Muscle of back (tissue), 13 donors: ENCODE measurements at places on chromosomes 4 and X. TPM values are rescaled to one million over a fixed set of nuclear protein-coding genes. Genes with fewer than 3 reads are reported as not detected.

DNA sequence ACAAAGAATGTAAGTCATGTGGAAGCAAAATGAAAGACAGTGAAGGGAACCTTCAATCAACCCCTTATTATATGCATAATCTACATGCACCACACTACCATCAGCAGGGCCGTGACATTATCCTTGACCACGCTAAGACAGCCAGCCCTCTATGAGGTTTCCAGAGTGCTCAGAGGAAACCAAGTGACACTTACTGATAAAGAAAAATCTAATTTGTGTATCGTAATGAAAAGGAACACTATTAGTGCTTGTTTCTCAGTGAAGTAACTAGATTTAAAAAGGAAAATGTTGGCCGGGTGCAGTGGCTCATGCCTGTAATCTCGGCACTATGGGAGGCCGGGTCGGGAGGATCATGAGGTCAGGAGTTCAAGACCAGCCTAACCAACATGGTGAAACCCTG lies 56.4 kb downstream of the ABCG2 start:
- DNase-seq: no peak

- DNase-seq: no peak
Measured at GRCh38 chr4:30670206-30670605, 50.0 kb upstream of the PCDH7 start.

GRCh38 chr4:25704516-25704915 lies 48.9 kb downstream of the SLC34A2 start:
- DNase-seq: no peak

GRCh38 chr4:6541789-6542188 lies 33.2 kb upstream of the MAN2B2 start:
- DNase-seq: no peak

DNA sequence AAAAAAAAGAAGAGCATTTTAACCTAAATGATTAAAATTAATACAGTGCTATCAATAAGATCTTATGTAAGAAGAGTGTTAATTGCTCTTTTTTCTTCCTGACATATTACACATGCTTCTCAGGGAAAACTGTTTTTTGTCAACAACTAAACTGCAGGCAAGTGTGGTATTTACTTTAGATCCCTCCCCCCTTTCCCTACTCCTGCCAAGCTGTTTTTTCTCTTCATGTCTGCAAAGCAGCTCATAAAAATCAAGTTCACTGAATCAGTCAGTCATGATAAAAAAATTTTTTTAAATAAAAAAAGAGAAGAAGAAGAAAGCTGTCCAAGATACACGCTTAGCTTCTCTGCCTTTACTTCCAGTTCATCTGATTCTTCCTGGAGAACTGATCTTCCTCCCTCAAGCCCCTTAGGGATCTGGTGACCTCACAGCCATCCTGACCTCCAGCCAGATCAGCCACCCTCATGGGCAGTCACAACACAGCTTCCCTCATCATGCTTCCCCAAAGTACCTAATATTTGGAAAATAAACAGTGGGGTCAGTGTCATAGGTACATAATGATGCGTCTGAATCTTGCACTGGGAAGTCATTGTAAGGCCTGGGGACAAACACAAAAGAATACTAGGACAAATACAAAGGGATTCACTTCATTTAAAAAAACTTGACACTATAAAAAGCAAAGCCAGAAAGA lies 87.0 kb downstream of the ZNF827 start:
- no peak for DNase-seq

The REPS2 gene
- 7.7 TPM for polyA plus RNA-seq

DNA sequence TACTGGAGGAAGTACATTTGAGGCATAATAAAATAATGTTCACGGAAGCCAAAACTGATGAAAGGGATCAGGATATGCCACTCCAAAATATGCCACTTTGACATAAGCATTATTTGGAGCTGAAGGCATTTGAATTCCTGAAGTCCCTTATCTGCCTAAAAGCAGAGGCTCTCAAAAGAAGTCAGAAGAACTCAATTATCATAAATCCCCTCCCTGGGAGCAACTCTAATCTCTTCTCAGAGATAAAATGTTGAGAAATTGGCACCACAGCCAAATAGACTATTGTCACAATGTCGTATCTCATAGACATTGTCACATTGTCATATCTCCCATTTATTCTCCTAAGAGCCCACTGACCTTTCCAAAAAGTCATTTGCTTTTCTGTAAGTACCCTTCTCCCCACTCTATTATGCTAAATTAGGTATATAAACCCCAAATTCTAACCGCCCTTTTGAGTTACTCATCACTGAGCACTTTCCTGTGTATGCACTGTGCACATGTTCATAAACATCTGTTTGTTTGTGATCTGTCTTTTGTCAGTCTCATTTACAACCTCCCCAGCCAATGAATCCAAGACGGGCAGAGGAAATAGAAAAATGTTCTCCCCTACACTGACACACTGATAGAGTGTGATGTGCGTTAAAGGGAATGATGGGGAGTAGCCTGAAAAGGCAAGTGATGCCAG lies 78.5 kb upstream of the NAF1 start:
- DNase-seq: no peak

- DNase-seq: no peak
Measured at GRCh38 chrX:63404332-63404731, 53.2 kb upstream of the SPIN4 start.

The CT45A1 gene
- not detected for polyA plus RNA-seq

DNA sequence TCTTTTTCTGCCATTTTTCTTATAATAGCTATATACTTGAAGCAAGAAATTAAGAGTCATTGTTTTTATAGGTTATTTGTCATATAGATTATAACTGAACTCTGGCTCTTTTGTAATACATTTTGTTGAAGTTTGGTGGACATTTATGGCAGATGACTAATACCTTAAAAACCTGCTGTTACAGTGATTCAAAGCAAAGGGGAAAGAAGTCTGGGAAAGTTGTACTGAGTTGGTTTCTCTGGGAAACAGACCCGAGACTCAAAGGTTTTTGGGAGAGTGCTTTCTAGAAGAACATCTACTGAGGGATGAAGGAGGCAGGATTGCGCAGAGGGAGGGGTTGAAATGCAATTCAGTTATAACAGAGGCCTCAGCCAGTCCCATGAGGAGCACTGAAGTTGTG lies 35.9 kb downstream of the NAP1L5 start:
- peak; percentile 57 for DNase-seq

DNA sequence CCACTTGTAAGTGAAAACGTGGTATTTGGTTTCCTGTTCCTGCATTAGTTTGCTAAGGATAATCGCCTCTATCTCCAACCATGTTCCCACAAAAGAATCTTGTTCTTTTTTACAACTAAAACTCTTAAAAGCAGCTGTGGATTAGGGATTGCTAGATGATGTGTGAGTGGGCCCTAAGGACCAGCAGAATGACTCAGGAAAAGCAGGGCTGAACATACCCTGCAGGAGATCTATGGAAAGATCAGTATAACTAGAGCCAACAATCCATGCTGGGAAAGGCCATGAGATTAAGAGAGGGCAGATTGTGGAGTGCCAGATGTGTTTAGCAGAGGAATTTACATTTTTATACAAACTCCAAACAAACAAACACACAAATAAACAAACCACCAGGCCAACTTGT lies 128.4 kb upstream of the TMEM164 start:
- DNase-seq: no peak

The DGKK gene
- not detected for polyA plus RNA-seq

- no peak for DNase-seq
Measured at GRCh38 chrX:9456250-9457074, 8.4 kb upstream of the TBL1X start.

The OPN1MW3 gene
- not detected for polyA plus RNA-seq

- DNase-seq: no peak
Measured at GRCh38 chrX:132491191-132491590, 2.4 kb upstream of the MBNL3 start.

The STS gene
- 11.0 TPM for polyA plus RNA-seq

DNA sequence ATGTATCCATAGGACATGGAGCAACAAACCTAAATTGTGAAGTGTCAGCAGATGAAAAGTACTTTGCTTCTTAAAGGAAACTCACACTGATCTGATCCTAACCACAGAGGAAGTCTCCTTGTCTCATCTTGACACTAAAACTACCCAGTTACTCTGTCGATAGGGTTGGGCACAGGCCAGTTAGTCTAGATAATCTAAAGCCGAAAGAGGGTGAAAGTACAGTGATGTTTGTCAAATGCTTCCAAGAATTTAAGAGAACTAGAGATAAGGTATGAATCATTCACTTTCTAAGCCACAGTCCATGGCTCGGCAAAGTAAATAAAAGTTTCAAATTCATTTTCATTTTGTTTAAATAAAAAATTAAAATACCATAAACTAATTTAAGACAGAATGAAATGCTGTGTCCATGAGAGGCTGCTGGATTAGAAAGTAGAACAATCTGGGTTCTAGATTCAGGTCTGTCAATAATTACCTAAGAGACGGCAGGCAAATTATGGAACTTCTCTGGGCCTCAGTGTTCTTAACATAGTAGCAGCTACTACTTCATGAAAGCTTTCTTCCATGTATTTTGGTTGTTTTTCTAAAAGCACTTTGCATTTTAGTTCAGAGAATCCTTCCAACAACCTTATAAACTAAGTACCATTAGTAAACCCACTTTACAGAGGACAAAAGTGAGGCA lies 176.7 kb downstream of the LDB2 start:
- DNase-seq: no peak

The SORCS2 gene
- polyA plus RNA-seq: 7.9 TPM

The TRMT44 gene
- polyA plus RNA-seq: 9.0 TPM

GRCh38 chrX:108584617-108585211 lies 145.1 kb downstream of the COL4A5 start:
- DNase-seq: no peak

The RNF113A gene
- polyA plus RNA-seq: 8.9 TPM
